Tibial artery (tissue), 4 donors: ENCODE measurements at places on chromosomes 3 and 15.

GRCh38 chr3:177928172-177928873, 607.9 kb upstream of the KCNMB2 start:
- no peak for DNase-seq

GRCh38 chr3:12117473-12117872, 41.2 kb downstream of the TIMP4 start:
- no peak for DNase-seq

GRCh38 chr3:45210308-45211041, 15.6 kb downstream of the TMEM158 start:
- DNase-seq: peak; percentile 83

DNA sequence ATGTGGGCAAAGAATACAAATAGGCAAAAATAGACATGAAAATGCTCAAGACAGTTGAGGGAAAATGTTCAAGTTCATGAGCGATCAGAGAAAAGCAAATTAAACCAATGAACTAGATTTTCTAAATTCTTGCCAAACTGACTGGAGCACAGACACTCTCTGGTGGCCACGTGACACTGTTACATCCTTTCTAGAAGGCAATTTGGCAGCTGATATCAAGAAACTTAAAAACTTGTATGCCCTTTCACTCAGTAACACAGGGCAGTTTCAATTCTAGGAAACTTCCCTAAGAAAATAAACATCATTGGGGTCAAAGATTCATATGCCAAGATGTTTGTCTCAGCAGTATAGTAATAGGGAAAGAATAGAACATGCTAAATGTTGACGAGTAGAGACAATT, 52.2 kb downstream of the ABHD5 start:
- DNase-seq: no peak

DNA sequence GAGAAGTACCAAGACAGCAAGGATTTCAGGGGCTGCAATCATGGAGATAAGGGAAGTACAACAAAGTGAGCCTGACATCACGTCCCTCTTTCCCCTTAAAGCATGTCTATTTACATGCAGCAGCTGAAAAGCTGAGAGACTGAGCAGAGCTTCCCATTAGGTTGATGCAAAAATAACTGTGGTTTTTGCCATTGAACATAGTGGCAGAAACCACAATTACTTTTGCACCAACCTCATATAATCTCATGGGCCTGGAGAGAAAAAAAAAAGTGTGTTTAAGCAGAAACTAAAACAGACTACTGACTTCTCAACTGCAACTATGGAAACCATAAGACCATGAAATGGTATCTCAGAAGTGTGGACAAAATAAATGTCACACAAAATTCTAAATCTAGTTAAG, 48.3 kb downstream of the CCDC12 start:
- DNase-seq: no peak

GRCh38 chr15:45702041-45702440, 67.2 kb downstream of the SQOR start:
- no peak for DNase-seq
